ENCODE measurements at places on chromosomes 6 and 20.

GRCh38 chr20:41004531-41005360 is 23.9 kb upstream of the TOP1 start:
- no peak for DNase-seq

- DNase-seq: no peak
These were observed 2.1 kb upstream of the UBE2V1 start for GRCh38 chr20:50115041-50115512.

- no peak for DNase-seq
These were observed 63.7 kb upstream of the SULF2 start for GRCh38 chr20:47849006-47849405.

DNA sequence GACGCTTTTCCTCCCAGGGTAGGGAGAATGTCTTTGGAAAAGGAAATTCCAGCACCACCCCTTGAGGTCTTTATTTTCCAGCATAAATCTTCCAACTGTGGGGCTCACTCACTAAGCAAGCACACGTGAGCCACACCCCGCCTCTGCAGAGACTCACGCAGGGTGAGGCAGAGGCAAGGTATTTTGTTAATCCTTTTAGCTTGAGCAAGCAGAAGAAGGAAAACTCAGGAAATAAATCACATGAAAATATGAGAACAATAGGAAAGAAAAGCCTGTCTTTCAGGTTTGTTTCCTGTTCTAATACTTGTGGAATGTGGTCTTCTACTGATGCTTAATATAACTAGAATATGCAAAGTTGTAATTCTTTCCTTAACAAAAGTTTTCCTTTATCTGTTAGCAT is 4.1 kb upstream of the PHACTR2 start:
- DNase-seq: peak; percentile 65

- no peak for DNase-seq
These were observed 66.6 kb downstream of the PHACTR3 start for GRCh38 chr20:59670786-59671492.

DNA sequence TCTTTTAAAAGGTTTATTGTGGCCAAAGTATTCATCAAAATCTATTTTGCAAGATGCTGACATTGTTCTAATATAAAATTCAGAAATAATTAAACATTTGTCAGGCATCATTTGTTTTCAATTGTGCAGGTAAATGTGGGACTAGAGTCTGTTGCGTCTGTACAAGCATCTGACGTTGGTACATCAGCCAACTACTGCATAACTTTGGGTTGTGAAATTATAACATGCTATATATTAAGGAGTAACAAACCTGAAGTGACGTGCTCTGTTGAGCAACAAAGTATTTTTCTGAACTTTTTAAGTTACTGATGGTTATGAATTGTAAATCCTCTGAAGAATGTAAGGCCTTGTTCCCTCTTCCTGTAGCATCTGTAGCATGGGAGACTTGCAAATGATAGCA is 66.0 kb downstream of the RNF182 start:
- no peak for DNase-seq

DNA sequence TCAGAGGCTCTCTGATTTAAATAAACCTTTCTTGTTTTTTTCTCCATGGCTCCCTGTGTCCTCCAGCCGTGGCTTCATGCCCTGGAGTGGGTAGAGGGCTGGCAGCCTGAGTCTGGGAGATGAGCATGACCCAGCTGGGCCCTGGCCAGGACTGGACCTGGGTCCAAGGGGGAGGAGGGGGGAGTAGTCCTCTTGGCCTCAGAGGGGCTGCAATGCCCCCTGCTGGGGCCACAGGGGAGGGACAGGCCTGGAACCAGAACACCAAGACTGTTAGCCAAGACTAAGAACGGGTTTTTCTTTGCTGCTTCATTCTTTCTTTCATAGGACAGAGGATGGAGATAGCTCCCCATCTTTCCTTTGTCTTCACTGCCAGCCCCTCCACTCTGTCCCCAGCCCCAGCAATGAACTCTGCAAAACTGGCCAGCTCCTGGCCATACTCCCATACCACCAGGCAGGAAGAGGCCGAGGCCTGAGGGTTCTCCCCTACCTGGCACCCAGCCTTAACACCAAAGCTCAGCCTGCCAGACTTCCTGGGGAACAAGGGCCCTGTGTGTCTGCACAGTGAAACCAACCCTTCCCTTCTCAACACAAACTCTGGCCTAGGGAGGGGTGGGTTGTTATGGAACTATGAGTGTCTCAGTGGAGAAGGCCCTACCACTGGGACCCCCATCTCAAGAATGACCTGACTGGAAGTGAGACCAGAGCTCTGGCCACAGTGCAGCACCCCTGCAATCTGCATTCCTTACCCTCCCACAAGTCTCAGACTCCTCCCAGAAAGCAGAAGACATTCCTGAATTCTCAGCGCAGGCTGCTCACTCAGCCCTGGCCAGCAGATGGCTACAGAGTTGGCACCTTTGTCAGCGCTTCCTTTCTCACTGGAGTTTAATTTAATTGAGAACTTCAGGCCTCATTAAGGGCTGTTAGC is 11.0 kb downstream of the SLC29A1 start:
- peak; percentile 36 for DNase-seq

DNA sequence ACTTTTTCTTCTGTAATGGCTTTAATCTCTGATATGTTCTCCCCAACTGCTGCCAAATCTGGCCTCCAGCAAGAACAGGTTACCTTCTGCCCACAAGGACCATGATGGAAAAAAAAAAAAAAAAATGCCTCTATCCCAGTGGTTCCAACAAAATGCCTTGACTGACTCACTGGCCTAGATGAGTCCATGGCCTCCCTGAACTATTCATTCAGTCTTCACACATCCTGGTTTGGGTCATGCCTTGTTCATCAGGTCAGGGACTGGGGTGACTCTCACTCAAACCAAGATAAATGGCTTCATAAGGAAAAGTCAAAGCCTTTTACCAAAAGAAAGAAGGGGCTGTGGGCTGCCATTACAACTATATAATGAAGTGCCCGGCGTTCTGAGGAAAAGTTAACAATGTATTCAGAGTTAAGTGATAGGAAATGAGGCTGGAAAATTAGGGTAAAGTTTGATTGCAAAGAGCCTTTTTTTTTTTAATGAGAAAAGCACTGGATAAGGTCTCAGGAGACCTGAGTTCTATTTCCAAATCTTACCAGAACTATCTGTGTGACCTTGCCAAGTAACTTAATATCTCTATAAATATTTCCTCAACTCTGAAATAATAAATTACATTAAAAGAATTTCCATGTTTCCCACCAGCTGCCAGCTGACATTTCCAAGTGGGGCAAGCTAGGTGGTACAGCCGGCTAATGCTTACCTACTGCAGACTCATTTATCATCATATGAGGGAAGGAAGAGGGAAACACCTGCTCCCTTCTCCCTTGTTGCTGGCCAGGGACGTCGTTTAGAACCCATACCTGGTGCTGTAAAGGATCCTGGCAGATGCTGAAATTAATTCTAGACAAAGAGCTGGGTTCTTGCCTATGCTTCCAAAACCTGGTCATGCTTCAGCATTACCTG is 380.0 kb upstream of the MARCKS start:
- no peak for DNase-seq

DNA sequence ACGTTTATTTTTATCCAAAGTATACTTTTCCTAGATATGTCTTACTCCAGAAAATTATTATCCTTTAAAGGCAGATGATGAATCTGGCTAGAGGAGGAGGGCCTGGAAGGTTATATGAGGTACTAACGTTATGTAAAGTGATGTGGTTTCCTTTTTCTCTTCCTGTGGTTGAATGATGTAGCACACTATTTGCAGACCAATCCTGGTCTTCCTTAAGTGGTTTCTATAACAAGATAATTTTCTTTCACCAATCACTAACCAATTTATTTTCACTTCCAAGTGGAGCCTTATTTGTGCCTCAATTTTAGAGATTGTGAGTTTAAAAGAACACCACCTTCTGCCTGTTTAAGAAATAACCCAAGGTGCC is 154.6 kb upstream of the SOX4 start:
- no peak for DNase-seq

DNA sequence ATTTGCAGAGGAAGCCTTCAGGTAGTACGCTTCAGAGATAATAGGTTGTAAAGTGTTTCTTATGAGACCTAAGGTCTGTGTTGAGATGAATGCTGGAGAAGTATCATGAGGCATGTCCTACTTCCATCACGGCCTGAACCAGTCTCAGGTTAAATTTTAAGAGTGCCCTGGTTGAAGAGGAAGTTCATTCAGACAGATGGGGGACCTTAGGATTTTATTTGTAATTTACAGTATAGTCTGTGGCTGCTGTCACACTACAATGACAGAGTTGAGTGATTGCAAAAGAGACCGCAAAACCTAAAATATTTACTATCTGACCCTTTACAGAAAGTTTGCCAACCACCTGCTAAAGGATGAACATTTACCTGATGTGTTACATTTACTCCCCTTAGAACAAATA is 70.9 kb downstream of the UST start:
- no peak for DNase-seq

- DNase-seq: no peak
These were observed 811.9 kb downstream of the TENT5A start for GRCh38 chr6:80940571-80940970.

GRCh38 chr20:58695895-58696375 is 3.3 kb downstream of the NPEPL1 start:
- no peak for DNase-seq

- no peak for DNase-seq
These were observed 60.7 kb upstream of the LTV1 start for GRCh38 chr6:143782481-143782880.

GRCh38 chr6:138944412-138944811 is 43.6 kb downstream of the REPS1 start:
- DNase-seq: no peak

DNA sequence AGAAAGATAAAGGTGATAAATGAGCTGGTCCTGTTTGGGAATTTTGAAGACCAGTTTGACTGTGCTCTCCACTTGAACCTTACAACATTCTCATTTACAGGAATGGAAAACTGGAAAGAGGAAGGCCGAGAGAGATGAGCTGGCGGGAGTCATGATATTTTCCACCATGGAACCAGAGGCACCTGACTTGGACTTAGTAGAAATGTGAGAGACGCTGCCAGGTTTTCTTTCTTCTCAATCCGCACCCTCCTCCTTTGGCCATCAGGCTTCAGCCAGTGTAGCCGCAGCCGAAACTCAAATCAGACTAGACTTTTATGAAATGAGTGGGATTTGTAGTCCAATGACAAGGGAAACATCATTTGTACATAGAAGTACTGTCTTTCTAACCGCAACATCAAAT is 54.7 kb upstream of the SYNJ2 start:
- no peak for DNase-seq

DNA sequence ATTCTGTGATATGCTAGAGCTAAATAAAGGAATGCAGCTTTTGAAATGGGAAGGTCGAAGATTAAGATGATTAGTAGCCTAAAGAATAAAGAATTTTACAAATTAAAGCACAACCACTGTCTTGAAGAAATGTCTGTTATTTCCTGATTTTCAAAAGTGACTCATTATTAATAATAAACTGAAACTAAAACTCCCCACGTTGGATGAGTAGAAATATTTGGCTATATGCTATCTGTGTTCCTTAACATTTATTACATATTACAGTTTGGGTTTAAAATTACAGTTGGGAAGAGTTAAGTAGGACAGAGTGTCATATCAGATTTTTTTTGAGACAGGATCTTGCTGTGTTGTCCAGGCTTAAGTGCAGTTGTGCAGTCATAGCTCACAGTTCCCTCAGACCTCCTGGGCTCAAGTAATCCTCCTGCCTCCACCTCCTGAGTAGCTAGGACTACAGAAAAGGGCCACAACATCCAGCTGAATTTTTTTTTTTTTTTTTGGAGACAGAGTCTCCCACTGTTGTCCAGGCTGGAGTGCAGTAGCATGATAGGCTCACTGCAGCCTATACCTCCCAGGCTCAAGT is 47.1 kb downstream of the AKIRIN2 start:
- no peak for DNase-seq

DNA sequence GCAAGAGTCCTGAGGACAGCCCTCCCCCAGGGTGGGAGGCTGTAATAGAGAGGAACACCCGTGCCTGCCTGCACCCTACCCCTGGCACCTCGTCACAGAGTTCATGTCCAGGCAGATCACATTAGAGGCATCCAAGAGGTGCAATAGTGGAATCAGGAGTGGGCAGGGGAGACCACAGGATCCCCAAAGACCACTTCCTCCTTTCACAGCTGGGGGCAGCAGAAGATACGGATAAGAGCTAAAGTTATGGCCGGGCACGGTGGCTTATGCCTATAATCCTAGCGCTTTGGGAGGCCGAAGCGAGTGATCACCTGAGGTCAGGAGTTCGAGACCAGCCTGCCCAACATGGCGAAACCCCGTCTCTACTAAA is 1.5 kb upstream of the CAPN11 start:
- DNase-seq: no peak

DNA sequence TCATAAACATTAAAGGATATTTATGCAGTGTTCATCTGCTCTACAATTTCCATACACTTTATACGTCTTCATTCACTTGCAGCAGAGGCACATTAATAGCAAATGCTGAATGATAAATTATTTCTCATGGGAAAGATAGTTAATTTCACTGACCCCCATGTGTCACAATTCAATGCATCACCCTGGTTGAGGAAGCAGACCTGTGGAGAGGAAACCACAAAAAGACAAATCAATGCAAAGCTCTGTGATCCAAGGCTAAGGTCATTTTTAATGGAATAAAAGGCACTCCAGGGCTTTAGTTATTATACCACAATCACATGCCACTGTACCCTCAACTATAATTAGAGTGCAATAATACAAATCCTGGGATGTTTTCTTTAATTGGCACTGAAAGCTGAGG is 40.3 kb upstream of the TENT5A start:
- DNase-seq: no peak

DNA sequence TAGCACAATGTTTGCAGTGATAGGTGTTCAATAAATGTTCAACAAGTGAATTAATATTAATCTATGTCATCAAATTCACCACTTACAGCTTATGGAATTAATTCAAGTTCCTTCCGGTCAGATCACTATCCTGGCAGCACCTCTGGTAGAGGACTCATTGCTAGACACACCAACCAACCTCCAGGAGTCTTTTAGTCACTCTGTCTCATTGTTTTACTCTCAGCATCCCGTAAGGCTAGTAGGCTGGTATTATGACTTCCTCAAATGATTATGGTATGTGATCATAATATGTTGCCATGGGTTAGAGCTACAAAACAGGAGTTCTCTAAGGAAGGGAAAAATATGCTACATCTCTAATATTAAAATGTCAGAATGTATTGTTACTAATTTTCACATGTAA is 21.7 kb upstream of the MMS22L start:
- DNase-seq: no peak

DNA sequence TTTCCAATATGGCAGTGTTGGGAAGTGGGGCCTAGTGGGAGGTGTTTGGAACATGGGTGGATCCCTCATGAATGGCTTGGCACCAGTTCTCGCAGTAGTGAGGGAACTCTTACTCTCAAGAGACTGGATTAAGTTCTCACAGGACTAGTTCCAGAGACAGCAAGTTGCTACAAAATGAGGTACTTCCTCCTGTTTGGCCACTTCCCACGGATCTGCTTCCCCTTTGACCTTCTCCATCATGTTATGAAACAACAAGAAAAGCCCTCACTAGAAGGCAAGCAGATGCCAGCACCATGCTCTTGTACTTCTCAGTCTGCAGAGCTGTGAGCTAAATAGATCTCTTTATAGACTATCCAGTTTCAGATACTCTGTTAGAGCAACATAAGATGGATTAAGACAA is 3.1 kb downstream of the RSPH3 start:
- no peak for DNase-seq

- no peak for DNase-seq
These were observed 90.5 kb upstream of the FERMT1 start for GRCh38 chr20:6213311-6213710.

- DNase-seq: no peak
These were observed 8.4 kb downstream of the IRF4 start for GRCh38 chr6:399785-400534.

- no peak for DNase-seq
These were observed 2.0 kb downstream of the ROS1 start for GRCh38 chr6:117423754-117424153.

Measured in amniotic stem cell (primary cell).